ENCODE measurements at places on chromosomes 13 and 19. TPM values are rescaled to one million over a fixed set of nuclear protein-coding genes. Genes with fewer than 3 reads are reported as not detected.

Gene CGB8
- 0.34 TPM for total RNA-seq

Gene OR7A5
- not detected for total RNA-seq

Gene CDX2
- 12.5 TPM for total RNA-seq

Gene TLE2
- total RNA-seq, result 35.6 TPM

Gene ZNF225
- 2.8 TPM for total RNA-seq

Gene PODNL1
- 0.71 TPM for total RNA-seq

Gene KRTDAP
- 0.74 TPM for total RNA-seq

Gene ARL11
- total RNA-seq, result not detected

Gene FFAR1
- not detected for total RNA-seq

All from HCT116 (cell line).